Mucosa of gallbladder (tissue), 1 donor: ENCODE measurements at places on chromosomes 5 and 9. TPM values are rescaled to one million over a fixed set of nuclear protein-coding genes. Genes with fewer than 3 reads are reported as not detected.

GRCh38 chr5:116428413-116428812 is 146.2 kb downstream of the SEMA6A start:
- DNase-seq = no peak

DNA sequence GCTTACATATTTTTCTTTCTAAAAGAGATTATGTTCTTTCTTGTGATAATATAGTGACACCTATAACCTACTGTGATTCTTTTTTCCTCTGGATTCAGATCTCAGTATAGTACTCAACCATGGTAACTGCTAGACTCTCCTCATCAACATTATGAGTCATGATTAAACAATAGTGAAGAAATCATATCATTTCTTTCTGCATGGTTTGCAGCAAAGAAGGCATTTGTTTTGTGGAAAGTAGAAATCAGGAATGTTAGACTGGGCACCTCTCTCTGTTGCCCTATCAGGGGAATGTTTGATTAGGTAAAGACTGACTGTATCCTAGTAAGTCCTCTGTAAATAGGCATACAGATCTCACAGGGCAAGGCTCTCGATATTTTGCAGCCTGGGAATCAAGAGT is 25.6 kb upstream of the SMC2 start:
- DNase-seq = no peak

- DNase-seq = no peak
Observed at GRCh38 chr9:108443019-108443633, 412.7 kb downstream of the ACTL7B start.

- DNase-seq = no peak
Observed at GRCh38 chr5:39177631-39177964, 41.8 kb downstream of the FYB1 start.

GRCh38 chr5:137933491-137933911 is 44.2 kb downstream of the PKD2L2 start:
- DNase-seq = no peak

GRCh38 chr5:74586856-74587255 is 53.7 kb downstream of the ENC1 start:
- no peak for DNase-seq

The TRIM7 gene
- 1.2 TPM for total RNA-seq

The PDE6A gene
- total RNA-seq = not detected

The ARSI gene
- total RNA-seq = 2.2 TPM
